ENCODE measurements at places on chromosomes 7 and 10.

DNA sequence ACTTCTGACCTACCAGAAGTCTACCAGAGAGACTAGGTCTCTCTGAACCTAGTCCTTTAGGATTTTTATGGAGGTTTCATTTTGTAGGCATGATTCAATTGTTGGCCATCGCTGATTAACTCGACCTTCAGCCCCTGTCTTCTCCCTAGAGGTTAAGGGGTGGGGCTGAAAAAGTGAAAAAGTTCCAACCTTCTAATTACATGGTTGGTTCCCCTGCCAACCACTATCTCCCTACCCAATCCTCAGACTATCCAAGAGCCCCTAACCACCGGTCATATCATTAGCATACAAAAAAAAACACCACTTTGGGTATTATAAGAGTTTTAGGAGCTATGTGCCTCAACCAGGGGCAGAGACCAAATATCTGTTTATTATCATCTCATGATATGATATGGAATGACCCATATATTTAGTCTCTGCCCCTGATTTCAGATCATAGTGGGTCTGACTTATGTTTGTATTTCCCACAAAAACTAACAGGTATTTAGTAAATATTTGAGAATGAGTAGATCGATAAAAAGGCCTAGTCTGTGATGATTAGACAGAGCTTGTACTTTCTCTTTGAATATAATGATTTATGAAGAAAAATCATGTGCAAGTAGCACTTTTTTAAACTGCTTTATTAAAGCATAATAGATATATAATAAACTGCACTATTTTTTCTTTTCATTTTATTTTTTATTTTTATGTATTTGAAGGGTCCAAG, 35.8 kb downstream of the DNAJC9 start:
- DNase-seq: no peak

DNA sequence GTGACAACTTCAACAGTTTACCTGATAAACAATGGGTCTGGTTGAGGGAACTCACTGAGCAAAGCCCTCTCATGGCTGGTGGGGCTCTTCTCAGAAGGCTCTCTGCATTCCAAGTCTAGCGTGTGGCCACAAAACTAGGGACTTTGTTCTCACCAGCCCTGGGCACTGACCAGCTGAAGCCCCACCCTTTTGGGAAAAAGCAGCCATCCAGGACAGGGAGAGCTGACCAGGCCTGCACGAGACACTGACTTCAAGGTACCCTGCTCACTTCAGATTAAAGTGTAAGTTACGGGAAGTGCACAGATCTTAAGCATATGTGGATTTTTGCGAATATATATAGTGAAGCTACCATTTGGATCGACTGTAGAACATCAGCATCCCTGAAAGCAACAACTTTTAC, 67.4 kb upstream of the LRRC4 start:
- DNase-seq: no peak

DNA sequence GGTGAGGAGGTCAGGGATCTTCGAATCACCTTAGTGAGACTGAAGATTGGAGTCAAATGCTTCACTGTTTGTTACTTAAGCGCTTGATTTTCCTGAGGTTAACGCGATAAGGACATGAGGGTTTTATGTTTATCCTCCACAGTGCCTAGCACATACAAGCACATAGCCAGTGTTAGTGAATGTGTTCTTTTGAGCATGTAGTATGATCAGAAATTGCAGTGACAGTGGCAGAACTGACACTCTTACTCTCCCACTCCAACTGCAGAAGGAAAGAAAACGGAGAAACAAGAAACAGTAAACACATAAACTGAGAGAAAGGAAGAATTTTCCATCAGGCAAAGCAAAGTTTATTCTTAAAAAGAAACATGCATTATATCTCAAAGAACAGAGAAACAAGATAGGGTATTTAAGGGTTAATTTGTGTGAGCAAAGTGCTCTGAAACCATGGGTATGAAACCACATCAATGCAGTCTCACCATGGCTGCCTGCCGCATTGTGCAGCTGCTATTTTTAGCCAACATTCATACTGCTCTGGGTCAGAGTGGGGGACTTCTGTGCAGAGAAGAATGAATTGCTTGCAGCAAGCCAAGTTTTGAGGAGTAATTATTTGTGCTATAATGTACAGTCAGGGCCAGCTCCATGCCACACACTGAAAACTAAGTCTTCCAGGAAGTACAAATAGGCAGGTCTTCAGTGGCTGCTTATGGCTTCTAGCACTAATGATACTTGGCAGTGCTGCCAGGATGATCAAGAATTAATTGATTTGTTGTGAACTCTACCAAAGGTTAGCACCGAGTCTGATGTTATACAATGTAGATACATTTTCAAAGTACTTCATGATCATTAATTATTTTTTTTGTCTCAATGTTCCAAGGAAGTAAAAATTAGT, 152.0 kb downstream of the MACC1 start:
- DNase-seq: peak; percentile 5

GRCh38 chr10:132281915-132282666, 25.7 kb downstream of the STK32C start:
- no peak for DNase-seq

DNA sequence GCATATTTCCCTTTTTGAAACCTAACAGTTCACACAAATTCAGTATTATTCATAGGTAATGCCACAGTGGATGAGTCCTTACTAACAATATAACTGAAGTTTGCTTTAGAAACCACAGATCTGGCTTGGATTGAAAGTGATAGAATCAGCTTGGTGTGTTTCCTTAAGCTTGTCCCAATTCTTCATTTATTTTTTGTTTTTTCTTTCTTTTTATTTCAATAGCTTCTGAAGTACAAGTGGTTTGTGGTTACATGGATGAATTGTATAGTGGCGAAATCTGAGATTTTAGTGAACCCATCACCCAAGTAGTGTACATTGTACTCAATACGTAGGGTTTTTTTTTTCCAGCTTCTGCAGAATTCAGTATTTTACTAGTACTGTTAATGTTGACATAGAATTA, 518.2 kb upstream of the SEMA3D start:
- no peak for DNase-seq

GRCh38 chr10:96512524-96513304, 1.0 kb downstream of the TLL2 start:
- no peak for DNase-seq

DNA sequence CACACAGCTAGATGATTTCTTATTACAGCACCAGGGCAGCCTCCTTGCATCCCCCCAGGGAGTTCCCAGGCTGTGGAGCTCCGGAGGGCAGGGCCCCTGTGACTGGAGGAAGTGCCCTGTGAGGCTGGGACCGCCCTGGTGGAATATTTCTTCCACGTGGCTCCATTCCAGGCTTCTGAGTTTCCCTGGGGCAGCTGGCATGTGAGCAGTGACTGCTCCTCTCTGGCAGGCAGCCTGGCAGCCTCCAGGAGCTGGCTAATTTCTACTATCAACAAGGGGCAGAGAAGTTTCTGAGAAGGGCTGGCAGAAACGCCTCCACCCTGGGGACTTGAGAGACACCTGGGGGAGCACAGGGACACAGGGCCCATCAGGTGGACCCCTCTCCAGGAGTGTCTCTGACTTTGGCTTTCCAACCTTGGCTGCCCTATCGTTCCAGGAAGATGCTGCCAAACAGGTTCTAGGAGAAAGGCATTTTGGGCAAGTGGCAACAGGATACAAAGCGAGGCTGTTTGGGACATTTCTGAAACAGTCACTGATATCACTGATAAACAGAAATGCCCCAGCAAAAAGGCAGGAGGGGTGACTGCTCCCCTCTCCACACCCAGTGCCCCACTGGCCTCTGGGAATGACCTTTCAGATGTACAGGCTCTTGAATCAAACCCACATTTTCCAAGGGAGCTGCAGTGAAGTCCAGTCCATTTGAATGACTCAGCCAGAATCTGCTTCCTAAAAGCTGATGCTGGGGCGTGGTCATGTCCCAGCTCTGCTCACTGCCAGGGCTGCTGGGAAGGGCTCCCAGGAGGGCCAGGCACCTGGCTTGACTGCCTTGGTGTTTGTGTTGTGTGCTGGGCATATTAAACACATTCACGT, 16.1 kb downstream of the MYOF start:
- DNase-seq: no peak

DNA sequence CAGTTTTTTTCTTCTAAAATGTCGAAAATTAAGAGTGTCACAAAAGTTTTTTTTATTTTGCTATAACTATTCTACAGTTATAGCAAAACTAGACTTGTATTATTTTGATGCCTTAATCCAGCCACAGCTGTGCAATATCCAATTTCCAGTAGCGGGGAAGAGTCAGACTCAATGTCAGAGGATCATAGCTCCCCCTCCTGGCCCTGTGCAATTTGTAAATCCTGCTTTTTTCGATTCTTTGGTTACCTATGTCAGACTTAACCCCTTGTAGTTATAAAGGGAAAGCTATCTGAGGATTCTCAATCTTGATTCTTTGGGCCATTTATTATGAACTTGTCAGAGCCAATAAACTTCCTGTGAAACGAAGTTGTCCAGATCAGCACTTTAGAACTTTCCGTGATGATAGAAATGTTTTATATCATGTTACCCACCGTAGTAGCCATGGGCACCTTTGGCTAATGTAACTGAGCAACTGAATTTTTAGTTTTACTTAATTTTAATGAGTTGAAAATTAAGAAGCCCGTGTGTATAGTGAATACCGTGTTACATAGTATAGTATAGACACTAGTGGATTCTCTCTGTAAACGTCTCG, 87.7 kb upstream of the PRKCQ start:
- no peak for DNase-seq

DNA sequence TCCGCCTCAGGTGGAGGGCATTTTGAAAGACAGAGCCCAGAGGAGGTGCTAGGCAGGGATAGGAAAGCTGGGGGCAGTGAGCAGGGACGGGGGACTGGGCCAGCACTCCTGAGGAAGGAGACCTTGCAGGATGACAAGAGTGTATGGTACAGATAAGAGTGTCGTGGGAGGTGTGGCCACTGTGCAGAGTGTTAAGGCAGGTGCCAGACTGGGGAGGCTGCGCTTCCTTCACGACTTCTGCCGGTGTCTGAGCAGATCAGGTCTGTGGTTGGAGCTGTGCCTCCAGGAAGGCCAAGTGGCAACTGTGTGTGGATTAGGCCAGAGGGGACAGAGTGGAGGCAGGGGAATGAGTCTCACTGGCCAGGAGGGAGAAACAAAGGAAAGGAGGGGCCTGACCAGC, 161.7 kb downstream of the HIBADH start:
- DNase-seq: no peak
